ENCODE measurements at places on chromosomes 1 and 21.
A peak's percentile ranks its signal among the peaks of the same experiment; 100 is the strongest.

DNA sequence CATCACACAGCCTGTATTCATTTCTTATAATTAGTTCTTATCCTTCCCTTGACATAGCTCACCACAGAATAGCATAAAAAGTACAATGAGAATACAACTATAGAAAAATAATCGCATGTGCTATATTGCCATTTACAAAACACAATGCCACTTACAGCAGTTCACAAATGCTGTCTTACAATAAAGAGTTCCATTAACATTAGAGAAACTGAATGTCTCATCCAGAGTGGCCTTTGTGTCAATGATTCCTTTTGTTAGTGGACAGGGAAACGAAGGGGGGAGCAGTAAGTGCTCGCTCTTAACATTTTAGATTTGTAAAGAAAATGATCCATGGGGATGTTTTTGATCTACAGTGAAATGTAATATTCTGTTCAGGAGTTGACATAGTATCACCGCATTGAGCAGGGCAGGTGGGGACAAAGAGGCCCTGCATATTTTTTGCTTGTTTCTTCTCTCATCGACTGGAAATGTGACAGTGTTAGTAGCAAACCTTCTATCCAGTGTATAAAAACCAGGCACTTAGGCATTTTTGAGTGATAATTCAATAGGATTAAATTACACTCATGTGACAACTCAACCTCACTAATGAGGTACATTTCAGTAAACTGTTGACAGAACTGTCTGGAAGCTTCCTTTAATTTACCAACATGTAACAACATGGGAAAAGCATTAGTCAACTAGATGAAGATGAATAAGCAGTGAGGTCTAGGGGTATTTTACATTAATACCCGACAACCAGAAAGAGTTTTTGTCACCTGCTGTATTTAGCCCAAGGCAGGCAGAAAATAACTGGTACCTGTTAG is 35.6 kb upstream of the RRP15 start:
- DNase-seq = no peak

GRCh38 chr1:184387476-184388318 is 868 bp downstream of the C1orf21 start:
- no peak for DNase-seq

- no peak for DNase-seq
Observed at GRCh38 chr1:3040004-3040403, 18.7 kb downstream of the ACTRT2 start.

DNA sequence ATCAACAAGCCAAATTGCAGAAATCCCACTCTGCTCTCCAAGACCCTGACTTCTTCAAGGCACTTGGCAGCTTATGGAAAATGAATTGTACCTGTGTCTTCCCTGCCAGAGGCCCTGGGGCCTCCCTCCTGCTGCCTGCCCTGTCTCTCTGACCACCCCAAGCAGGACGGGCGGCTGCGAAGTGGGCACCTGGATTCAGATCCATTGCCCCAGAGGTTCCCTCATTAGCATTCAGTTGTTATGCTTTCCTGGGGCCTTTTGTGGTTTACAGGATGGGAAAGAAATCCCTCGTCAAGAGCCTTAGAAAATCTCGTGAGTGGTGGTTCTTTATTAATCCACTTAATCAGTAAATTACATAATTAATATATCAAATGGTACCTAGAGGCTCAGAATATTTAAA is 179.3 kb downstream of the TNR start:
- no peak for DNase-seq

- no peak for DNase-seq
Observed at GRCh38 chr21:30146558-30147282, 19.9 kb downstream of the CLDN17 start.

GRCh38 chr1:162676750-162677149 is 44.5 kb downstream of the DDR2 start:
- DNase-seq = no peak

- no peak for DNase-seq
Observed at GRCh38 chr1:42822800-42823392, 5.7 kb upstream of the SVBP start.

DNA sequence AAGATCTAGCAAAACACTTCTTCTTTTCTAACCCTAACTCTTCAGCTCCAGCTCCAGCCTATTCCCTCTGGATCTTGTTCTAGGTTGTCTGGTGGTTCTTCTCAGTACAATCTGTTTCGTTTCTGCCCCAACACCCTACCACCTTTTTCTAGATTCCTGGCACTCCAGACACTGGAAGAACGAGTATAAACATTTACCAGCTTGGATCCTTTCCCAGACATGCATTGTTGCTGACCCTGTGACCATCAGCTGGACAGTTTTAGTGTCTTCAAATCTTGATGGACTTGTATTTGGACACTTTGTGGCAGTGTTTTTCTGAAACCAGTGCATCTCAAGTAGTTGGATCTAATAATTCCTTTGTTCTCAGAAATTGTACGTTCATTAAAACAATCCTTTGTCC is 30.6 kb upstream of the CACNA1E start:
- no peak for DNase-seq

GRCh38 chr1:4585216-4585615 is 69.2 kb upstream of the AJAP1 start:
- peak; percentile 12 for DNase-seq

GRCh38 chr1:145871994-145872924 is 13.4 kb upstream of the PIAS3 start:
- peak; percentile 7 for DNase-seq

Data from activated T-cell treated with anti-CD3 and anti-CD28 coated beads for 4 hours (primary cell).